Stimulated activated CD4-positive, alpha-beta T cell treated with anti-CD3 and anti-CD28 coated beads, Interleukin-2, amount 100 ng/mL, for 48 hours (primary cell): ENCODE measurements at places on chromosomes 2 and 18.

- no peak for DNase-seq
Measured at GRCh38 chr2:167509586-167509985, 621.3 kb downstream of the XIRP2 start.

GRCh38 chr2:173231042-173231441, 123.6 kb upstream of the CDCA7 start:
- no peak for DNase-seq

DNA sequence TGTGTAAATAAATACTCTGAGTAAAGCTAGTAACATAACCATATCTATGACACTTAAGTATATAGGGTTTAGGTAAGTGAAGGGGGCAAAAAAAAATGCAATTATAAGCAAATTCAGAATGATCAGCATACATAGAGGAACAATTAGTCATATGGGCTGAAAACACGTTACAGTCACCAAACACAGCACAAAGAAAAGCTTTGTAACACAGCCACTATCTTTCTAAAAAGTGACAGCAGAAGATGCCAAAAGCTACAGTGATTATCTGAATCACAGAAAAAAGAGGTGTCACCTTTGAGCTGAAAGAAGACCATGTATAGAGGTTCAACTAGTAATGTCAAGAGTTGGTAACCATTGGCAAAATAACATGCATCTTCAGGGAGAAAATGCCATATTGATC, 115.5 kb downstream of the ERBB4 start:
- DNase-seq: no peak

DNA sequence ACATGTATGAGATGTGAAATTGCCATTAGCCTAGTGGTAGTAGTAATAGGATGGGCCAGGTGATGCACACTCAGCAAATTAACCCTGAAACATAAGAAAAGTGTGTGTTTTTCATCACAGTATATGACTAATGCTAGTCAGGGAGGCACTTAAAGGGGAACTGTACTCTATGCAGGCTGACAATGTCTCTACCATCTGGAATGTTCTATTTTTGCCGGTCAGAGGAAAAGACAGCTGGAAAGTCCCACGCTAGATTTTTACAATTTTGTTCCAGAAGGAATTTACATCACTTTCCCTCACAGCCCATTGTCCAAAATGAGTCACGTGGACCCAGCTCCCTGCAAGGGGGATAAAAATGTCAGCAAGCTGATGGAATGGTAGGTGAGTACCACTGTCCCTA, 746.3 kb upstream of the CHAC2 start:
- DNase-seq: no peak

GRCh38 chr2:9076210-9076609, 72.7 kb upstream of the MBOAT2 start:
- no peak for DNase-seq

DNA sequence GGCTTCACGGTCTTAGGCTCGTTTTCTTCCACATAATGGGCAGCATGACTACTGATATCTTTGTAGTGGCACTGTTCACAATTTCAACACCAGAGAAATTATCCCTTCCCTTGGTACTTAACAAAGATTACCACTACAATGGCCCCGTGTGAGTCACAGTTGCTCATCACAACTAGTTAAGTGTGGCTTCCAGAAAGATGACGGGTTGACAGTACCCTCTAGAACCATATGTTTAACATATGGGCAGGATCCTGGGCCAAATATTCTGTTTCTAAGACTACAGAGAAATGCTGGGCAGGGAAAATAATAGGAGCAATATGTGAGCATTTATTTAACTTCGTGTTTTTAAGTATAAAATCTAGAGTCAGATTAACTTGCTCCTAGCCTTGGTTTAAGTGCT, 780.1 kb upstream of the LINC00305 start:
- DNase-seq: no peak

GRCh38 chr18:32878436-32878835, 105.6 kb upstream of the KLHL14 start:
- no peak for DNase-seq

DNA sequence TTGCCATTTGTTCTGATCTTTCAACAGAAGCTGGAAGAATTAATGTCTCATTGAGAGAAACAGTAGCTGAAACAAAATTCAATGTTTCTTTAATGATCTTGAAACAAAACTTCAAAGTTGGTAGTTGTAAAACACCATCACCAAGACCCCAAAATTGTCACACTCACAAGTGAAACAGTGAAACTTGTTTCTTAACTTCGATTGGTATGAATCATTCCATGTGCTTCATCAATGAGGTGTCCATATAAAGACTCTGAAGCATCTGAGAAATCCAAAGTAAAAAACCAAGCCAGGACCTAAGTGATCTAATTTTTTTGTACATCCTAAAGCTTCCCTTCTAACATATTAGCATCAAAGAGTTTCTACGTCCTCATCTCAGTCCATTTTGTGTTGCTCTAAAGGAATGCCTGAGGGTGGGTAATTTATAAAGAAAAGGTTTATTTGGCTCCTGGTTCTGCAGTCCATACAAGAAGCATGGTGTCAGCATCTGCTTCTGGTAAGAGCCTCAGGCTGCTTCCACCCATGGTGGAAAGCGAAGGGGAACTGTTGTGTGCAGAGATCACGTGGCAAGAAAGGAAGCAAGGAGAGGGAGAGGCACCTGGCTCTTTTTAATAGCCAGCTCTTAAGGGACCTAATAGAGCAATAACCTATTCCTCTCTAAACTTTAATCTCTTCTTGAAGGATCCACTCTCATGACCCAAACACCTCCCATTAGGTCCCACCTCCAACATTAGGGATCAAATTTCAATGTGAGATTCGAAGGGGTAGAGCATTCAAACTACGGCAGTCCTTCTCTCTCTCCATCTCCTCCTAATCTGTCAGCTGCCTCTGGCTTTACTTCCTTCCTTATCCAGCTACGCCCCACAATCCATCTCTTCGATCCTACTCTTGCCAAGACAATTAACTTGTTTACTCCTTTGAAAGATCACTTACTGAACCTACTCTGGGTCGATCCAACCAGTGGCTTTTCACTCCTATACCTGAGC, 20.7 kb upstream of the TLK1 start:
- DNase-seq: no peak

DNA sequence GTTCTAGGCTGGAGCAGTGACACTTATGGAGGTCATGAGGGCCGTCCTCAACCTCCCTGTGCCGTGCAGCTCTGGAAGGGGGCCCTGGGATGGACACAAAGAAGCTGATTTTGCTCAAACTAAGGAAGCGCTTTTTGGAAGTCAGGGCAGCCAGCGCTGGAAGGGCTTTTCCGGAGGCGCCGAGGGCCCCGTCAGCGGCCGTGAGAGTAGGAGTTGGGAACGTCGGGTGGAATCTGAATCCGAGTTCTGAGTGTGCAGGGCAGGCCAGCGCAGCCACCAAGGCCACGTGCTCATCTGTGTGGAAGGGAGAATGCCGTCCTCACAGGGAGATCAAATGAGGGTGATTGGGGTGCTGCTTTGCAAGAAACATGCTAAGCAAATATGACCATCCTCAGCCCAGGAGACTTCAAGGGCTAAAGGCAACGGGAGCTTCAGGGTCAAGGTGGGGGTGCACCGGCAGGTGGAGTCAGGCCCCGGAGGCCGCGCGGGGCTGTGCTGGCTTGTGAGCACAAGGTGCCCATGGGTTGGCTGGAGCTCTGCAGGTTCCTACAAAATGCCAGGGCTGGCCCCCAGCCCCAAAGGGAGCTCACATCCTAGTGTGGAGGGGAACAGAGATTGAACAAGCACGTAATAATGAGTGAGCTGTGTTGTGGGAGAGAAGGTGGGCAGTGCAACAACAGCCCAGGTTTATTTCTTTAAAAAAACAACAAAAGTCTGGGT, 70.4 kb upstream of the HPCAL1 start:
- no peak for DNase-seq
